Kidney epithelial cell (primary cell): ENCODE measurements at places on chromosomes 1 and 21.

DNA sequence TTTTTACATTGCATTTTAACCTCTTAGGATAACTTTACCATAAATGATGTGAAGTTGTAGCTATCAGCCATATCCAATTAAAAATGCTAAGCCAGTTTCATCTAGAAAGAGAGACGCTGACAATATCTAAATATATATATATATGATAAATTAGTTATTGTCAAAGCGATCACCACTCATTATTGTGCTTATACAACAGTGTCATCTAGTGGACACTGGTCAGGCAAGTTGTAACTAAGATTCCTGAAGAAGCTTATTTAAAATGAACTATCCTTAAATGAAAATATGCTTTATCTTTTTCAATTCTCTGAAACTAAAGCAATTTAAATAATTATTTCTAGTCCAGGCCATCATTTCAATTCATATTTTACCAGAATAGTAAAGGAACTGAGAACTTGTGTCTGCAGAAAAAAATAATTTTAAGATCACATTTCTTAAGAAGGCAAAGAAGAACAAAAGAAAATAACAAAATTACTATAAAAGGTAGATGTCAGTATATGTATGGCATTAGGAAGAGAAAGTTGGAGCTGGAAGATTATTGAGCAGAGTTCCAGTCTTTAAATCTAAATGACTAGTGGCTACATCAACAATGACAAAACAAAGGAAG is 193.3 kb upstream of the SNX7 start:
- no peak for DNase-seq

DNA sequence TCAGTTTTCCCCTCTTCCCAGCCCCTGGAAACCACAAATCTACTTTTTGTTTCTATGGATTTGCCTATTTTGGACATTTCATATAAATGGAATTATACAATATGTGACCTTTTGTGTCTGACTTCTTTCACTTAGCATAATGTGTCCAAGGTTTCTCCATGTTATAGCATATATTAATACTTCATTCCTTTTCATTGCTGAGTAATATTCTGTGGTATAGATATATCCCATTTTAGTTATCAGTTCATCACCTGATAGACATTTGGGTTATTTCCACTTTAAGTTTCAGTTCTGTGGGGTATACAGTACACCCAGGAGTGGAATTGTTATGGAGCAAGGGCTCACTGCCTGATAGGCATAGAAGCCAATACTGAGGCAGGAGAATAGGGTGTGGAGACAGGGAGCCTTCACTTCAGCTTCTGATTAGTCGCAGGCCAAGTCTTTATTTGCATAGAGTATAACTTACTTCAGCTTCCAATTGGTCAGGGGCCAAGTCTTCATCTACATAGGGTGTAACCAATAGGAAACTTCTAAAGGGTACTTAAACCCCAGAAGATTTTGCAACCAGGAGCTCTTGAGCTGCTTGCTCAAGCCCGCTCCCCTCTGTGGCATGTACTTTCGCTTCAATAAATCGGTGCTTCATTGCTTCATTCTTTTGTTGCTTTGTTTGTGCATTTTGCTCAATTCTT is 8.3 kb upstream of the NVL start:
- no peak for DNase-seq

GRCh38 chr1:46960250-46960649 is 19.0 kb upstream of the CYP4A11 start:
- no peak for DNase-seq

GRCh38 chr1:30034105-30034626 is 689.2 kb downstream of the MATN1 start:
- DNase-seq, result no peak
